GM12864 (cell line): ENCODE measurements at places on chromosomes 16 and 17.

GRCh38 chr17:76700270-76700616 is 10.5 kb downstream of the MXRA7 start:
- no peak for DNase-seq

DNA sequence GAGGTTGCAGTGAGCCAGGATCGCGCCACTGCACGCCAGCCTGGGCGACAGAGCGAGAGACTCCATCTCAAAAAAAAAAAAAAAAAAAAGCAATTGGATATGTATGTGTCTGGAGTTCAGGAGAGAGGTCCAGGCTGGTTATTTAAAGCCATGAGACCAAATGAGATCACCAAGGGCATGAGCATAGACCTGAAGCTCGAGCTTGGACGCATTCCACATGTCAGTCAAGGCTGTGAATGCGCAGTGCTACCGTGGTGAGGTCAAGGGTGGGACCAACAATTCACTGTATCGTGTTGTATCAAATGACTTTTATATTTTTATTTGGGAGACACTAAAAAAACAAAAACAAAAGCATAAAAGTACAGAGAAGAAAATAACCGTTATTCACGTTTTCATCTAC is 29.1 kb upstream of the SPNS2 start:
- DNase-seq = no peak

DNA sequence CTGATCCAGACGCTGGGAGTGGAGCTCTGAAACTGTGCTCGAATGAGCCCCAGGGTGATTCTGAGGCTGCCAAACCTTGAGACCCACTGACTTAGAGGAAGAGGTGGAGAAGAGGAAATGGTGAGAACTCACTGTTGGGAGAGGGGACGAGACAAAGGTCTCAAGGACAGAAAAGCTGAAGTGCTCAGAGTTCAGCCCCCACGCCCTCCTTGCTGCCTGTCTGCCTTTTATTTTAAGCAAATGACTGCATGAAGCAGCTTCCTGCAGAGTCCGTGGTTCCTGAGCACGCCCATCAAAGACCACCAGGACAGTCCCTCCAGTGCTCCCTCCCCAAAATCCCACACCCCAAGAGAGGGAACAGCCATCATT is 20.4 kb downstream of the COTL1 start:
- DNase-seq = no peak

DNA sequence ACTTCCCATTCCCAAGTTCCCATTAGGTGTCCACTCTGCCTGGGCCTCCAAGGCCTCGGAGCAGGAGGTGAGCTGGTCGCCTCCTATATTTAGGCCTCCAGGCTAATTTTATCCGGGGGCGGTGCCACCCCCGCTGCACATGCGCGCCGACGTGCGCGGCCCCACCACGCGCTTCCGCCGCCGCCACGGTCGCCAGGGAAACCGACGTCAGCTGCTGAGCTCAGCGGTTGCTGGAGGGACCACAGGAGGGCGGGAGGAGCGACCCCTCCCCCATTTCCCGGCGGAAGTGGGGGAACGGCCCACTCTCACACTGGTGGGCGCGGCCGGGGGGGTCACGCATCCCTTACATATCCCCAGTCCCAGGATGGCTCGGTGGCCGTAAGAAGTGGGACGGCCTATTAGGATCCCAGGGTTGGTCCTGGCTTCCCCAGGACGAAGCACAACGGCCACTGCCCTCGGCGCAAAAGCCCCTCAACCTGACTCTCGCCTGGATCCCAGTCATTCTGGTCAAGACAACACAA is 1.0 kb downstream of the PER1 start:
- DNase-seq = no peak

DNA sequence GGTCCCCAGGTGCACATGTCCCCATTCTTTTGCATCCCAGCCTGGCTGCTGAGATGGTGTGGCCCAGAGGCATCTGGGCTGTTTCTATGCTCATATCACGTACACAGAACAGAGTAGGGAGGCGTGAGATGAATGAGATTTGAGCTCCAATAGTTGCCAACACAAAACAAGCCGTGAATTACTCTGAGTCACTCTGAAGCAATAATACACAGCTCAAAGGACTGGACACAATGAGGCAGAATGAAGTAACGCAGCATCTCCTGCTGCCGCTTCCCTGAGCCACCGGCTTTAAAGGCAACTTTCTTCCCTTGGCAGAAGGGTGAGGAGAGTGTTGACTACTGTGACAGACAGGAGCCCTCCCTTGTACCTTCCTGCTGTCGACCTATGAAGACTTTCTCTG is 33.9 kb upstream of the CLEC18B start:
- no peak for DNase-seq

- DNase-seq = no peak
Observed at GRCh38 chr17:78567991-78568390, 9.2 kb downstream of the DNAH17 start.

DNA sequence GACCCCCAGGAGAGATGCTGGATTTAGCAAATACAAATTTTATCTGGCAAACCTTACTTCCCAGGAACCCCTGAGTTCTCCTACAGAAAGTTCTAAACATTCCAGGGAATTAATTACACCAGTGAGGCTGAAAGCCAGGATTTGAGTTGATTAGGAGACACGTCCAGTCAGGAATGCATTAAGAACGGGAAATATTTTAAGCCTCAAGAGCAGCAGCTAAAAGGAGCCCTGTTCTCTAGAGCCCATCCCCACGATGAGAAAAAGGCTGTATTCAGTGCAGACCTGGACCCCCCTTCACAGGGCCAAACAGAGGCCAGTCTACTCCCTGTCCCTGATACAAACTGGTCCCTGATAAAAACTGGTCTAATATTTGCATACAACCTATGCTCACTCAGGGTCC is 55.0 kb downstream of the VAT1L start:
- no peak for DNase-seq

- DNase-seq = no peak
Observed at GRCh38 chr16:73848993-73849392, 447.6 kb upstream of the PSMD7 start.

GRCh38 chr16:24609740-24610415 is 70.5 kb downstream of the RBBP6 start:
- DNase-seq = no peak

- no peak for DNase-seq
Observed at GRCh38 chr16:27762441-27762840, 212.5 kb downstream of the KATNIP start.

- no peak for DNase-seq
Observed at GRCh38 chr16:24482681-24483202, 56.6 kb upstream of the RBBP6 start.

DNA sequence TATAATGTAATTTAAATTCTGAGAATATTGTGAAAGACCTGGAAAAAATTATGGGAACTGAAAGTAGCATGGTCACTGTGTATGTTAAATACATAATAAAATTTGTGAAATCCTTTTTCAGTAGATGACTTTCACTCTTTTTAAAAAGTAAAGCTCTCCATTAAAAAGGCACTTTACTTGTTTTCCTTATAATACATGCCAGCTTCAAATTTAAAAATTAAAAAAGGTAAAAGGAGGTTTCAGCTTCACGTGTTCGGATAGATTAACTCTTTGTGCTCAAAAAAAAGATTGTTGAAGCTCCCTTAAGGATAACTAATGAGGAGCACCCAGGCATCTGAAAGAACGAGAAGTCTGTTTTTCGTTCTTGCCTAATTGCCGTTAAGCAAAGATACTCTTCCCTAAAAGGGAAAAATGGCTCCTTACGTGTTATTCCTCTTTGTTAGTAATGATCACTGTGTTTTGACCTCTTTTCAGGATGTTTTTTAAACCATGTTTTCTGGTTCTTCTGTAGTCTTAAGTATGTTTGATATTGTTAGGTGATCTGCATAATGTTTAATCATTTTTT is 87.8 kb downstream of the TUBD1 start:
- no peak for DNase-seq

DNA sequence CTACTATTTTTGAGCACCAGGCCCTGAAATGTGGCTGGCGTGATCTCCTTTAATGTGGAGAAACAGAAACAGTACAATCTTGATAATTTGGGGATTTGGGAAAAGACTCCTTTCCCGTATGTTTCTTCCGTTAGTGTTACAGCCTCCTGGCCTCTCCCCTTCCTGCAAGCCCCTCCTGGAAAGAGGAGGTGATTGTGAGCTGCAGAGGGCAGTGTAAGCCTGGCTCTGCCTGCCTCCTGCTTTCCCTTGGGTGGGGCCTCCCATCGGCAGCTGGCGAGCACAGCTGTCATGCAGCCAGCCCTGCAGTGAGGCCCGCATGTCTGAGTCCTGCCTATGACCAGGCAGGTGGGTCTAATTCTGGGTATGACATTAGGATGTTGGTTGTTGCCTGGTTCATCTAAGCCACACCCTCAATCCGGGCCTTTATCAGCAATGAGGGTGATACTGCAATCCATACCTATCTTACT is 48.7 kb upstream of the WSB1 start:
- DNase-seq = peak; percentile 51

DNA sequence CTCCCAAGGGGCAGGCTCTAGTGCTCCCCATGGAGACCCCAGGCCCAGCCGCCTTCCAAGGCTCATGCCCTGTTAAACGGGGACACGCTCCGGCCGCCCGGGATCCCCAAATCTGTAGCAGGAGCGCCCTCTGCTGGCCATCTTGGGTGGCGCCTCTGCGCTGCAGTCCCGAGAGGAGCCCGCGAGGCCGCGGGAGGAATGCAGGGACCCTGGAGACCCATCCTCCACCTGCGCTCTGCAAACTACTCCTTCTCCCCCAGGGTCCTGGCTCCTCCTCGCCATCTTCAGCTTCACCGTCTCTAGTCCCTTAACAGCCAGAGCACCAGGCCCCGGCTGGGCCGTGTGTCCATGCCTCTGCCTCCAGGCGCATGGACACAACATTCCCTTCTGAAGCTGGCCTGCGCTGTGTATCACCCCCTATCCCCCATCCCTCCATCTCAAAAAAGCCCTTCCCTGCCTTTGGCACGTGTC is 23.6 kb upstream of the KRT17 start:
- peak; percentile 18 for DNase-seq

DNA sequence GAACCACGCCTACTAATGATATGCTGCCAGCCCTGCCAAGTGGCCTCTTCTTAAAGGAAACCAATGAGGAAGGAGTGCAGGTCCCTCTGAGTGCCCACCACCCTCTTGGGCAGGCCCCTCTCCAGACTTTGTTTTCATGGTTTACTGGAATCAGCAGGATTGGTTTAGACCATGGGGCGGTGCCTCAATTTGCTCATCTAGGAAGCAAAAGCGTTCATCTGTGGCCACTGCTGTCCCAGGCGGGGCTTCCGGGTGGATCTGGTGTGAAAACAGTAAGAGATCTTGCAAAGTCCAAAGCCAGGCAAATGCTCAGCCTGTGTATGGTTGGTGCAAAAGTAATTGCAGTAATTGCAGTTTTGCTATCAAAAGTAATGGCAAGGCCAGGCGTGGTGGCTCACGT is 71.3 kb downstream of the AMFR start:
- DNase-seq = no peak

GRCh38 chr17:68790492-68790891 is 164.7 kb downstream of the ABCA8 start:
- no peak for DNase-seq
